NCI-H1417 (cell line): ENCODE measurements at places on chromosomes 4 and X.

- no peak for DNase-seq
These were observed 12.6 kb downstream of the GRIPAP1 start for GRCh38 chrX:48989483-48989882.

DNA sequence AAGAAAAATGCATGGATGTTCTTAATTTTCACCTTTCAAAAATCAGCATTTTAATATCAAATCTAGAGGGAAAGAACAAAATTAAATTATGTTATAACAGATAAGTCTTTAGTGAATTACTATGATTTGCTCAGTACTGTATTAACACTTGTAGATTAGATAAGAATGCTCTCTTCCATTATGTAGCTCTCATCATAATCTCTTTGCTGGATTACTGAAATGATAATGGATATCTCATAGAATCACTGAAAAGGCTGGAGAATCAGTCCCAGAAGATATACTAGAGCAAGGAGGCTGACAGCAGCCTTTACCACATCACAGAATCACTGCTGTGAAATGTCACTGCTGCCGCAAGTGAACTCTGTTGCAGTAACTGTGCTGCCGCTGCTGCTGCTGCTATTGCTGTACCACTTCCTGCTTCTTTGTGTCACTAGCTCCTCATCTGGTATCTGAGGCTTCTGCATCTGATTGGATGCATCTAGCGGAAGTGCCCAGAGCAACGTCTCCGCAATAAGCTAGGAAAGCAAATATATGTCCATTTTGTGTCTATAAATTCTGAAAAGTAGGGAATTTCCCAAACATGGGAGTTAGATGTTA, 738.2 kb downstream of the ADGRL3 start:
- no peak for DNase-seq

- DNase-seq, result no peak
These were observed 50.7 kb downstream of the SNX12 start for GRCh38 chrX:71017396-71017939.

- DNase-seq, result no peak
These were observed 585.8 kb upstream of the FAT1 start for GRCh38 chr4:187309456-187309855.

DNA sequence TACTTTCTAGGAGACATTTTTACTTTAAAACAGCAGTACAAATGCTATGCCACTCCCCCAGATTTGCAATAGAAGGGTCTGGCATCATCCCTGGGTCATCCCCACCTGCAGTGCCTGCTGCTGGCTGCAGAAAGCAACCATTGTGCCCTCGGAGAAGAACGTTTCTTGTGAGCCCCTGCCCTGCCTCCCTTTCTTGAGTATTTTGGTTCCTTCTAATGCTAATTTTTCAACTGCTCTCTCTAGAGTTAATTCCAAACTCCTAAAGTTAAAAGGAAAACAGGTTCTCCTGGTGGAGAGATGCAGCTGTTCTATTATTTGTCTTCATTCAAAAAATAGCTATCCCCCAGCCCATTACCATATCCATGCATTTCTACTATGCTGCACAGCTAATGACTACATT, 107.1 kb downstream of the IDS start:
- no peak for DNase-seq

DNA sequence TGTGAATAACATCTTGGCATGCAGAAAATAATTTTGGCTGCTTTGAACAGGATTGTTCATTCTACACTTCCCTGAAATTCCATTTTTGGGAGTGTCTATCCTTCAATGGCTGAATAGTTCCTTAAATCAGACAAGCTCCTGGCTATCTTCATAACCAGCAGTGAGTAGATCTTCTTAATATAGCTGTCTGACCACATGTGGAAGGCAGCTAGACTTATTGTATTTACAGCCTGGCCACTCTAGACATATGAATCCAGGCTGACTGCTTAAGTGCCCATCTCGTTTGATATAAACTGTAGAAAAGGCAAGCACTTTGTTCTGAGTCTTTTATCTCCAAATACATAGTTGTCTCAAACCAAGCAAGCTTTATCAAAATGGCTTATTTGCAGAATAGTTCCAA, 40.0 kb downstream of the PWWP3B start:
- no peak for DNase-seq

- DNase-seq, result no peak
These were observed 9.4 kb downstream of the FNIP2 start for GRCh38 chr4:158778156-158778711.

- no peak for DNase-seq
These were observed 236.1 kb upstream of the EDNRA start for GRCh38 chr4:147244786-147245185.
